Stimulated activated CD4-positive, alpha-beta T cell treated with anti-CD3 and anti-CD28 coated beads, Interleukin-1b, Interleukin-23, amount 100 ng/mL, for 48 hours (primary cell): ENCODE measurements at places on chromosomes 12 and 14.

- no peak for DNase-seq
Observed at GRCh38 chr12:93091886-93092648, 163.0 kb upstream of the EEA1 start.

GRCh38 chr14:68516342-68516741 is 276.5 kb downstream of the ZFP36L1 start:
- no peak for DNase-seq

DNA sequence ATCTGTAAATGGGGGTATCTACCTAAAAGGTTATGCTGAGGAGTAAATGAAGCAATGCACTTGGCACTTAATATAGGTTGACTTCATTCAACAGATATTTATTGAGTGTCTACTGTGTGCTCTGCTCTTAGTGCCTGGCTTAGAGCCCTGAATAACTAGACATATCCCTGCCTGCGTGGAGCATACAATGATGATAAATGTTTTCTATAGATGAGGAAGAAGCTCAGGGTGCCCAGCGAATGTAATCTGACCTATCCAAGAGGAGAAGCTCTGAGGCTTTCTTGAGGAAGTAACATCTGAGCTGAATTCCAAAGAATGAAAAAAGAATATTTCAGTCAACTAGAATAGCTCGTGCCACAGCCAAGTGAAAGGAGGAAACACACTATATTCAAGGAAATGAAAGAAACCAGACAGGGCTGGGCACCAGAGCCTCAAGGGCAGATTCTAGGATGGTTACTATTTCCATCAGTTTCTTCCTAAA is 17.9 kb upstream of the HIGD1C start:
- DNase-seq = no peak

- no peak for DNase-seq
Observed at GRCh38 chr12:54859502-54859901, 5.2 kb downstream of the MUCL1 start.

GRCh38 chr12:91948504-91948903 is 197.1 kb downstream of the BTG1 start:
- no peak for DNase-seq

DNA sequence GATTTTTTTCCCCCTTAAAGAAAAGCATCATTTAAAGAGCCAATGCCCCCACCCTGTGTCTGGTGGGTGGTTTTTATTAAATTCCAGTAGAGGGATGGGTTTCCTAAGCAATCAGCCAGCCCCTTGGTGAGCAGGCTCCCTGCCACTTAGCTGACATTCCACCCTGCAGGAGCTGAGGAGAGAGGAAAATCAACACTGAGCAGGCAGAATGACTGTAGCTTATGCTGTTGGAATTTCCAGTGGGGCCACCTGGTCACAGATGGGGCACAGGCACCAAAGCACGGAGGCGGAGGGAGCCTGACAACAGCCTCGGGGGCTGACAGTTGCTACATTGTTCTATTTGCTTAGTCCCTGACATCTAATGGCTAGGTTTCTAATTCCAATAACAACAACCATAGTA is 127.7 kb downstream of the TMEM30B start:
- no peak for DNase-seq
